ENCODE measurements at places on chromosomes 1 and 21. TPM values are rescaled to one million over a fixed set of nuclear protein-coding genes. Genes with fewer than 3 reads are reported as not detected.

GRCh38 chr1:167128261-167129227 lies 34.7 kb downstream of the STYXL2 start:
- no peak for DNase-seq

DNA sequence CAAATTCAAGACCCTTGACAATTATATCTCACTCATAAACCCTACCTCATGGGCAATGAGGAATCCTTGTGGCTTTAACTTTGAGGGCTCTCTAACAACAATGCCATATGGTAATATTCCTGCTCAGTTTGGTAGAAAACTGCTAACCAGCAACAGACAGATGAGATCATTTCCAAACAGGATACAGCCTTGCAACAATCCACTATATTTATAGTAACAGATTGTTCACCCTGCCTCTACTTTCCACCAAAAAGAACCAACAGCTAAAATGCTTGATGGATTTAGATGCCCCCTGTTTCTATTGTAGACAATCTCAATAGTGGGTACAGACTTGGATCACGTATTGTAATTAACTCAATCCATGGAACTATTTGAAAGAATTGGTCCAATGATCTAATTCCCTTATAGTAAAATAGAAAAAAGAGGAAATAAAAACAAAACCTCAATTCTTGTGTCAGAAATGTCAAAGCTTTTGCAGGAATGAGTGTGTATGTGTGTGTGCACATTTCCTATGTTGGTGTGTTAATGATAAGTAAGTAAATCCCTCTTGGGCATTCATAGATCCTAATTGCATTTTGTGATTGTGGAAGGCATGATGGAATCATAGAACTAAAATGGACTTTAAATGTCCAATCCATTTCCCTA lies 100.0 kb upstream of the EDEM3 start:
- peak; percentile 74 for DNase-seq

DNA sequence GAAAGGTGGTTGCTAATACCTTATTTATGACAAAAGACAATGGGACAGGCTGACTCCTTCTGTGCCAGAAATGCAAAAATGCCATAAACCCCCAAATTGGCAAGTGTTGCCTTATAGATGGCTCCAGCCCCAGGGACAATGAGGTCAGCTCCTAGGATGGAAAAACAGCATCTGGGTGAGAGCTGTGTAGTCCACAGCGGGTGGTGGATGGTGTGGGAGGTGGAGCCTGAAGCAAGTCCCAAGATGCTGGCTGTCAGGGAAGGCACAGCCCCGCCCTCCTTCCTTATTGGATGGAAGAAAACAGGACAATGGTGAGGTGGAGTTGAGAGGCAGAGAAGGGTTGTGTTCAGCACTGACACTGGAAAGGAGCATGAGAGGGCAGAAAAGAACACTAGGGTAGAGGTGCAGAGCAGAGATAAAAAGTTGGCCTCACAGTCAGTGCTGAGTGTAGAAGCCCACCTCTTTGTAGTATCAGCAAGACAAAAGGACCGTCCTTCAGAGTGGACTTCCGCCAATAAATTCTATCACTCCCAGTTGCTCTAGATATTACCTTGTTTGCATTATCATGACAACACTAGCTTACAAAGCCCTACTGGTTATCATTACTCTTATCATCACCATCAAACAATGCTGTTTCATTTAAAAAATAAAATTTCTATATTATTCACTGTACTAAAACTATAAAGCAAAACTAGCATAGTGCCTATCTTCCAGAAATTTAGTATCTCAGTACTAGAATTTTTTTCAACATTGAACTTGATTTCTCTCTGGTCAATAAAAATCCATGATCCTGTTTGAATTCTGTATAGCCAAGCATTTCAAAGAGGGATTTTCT lies 3.7 kb upstream of the SDE2 start:
- peak; percentile 61 for DNase-seq

GRCh38 chr1:3352299-3352951 lies 102.0 kb upstream of the ARHGEF16 start:
- DNase-seq = no peak

The ZBTB37 gene
- 47.2 TPM for total RNA-seq

All from cerebellum (tissue), 4 donors.